ENCODE measurements at places on chromosomes 13 and 19. TPM values are rescaled to one million over a fixed set of nuclear protein-coding genes. Genes with fewer than 3 reads are reported as not detected.

Gene MYBPC2
- total RNA-seq: under 0.01 TPM

Gene GRIK5
- not detected for total RNA-seq

Gene ATP4A
- total RNA-seq: not detected

Gene ZNF229
- total RNA-seq: 5.8 TPM

Gene DACH1
- total RNA-seq: 0.51 TPM

Gene ARHGAP45
- total RNA-seq: 13.5 TPM

Gene RGS9BP
- 0.89 TPM for total RNA-seq
